Islet precursor cell (in vitro differentiated cells): ENCODE measurements at places on chromosomes 5 and 9.

DNA sequence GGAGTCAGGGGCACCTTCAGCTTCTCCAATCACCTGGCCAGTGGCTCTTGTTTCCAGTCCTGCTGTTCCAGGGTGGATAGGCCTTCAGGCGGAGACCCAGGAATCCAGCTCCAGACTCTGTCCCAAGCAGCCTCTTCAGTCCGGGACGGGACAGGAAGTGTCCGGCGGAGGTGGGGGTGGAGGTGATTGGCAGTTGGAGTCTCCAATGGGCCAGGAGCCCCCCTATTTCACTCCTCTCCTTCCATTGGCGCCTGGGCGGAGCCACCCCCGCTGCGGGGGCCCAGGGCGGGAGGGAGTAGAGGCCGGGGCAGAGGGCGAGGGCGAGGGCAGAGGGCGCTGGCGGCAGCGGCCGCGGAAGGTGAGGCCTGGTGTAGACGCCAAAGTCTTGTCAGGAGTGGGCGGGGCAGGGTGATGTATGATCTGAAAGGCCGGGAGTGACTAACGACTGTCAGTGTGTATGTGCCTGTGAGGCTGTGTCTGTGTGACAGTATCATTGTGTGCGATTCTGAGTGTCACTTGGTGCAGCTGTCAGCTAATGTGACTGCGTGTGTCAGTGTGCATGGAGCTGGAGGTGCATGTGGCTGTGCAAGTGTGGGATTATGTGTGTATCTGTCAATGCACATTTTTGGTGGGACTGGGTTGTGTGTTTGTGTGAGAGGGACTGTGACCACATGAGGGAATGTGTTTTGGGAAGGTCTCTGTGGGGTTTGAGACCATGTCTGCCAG lies at the start of gene IL11RA:
TSS of gene IL11RA (plus strand) at position 310 of the 726 bp plus-strand sequence. CDS start 3,033 bp downstream, outside the sequence.
- DNase-seq = peak; percentile 99

DNA sequence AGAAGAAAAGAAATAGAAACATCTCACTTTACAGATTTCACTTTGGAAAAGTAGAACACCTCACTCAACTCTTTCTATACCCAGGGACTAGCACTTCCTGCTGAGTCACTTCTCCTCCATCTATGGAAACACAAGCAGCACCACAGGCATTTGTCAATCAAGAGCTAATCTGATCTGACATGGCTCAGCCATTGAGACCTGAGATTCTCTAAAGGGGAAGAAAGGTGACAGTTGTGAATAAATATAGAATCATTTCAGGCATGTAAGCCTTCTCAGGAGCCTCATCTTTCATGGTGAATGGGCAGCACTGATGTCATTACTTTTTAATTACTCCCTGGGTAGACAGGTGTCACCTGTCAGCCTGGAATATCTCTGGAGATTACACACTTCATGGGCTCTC lies 559.8 kb downstream of the HINT1 start:
- DNase-seq = peak; percentile 52

DNA sequence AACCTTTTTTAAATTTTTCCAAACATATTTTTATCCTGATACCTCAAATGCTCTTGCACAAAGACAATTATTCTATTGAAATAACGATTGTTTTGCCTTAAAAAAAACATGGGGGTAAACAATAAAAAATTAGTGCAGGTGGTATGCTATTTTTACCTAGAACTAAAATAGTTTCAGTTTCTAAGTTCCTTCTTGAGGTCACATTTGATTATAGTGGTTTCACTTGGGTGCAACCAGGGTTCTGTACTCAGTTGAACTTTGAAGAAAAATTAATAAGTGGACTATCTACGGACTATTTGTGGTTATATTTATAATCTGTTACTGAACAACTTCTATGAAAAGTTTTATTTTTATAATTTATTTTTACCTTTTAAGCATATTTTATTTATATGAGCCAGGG lies 387.1 kb upstream of the IZUMO3 start:
- DNase-seq = no peak

DNA sequence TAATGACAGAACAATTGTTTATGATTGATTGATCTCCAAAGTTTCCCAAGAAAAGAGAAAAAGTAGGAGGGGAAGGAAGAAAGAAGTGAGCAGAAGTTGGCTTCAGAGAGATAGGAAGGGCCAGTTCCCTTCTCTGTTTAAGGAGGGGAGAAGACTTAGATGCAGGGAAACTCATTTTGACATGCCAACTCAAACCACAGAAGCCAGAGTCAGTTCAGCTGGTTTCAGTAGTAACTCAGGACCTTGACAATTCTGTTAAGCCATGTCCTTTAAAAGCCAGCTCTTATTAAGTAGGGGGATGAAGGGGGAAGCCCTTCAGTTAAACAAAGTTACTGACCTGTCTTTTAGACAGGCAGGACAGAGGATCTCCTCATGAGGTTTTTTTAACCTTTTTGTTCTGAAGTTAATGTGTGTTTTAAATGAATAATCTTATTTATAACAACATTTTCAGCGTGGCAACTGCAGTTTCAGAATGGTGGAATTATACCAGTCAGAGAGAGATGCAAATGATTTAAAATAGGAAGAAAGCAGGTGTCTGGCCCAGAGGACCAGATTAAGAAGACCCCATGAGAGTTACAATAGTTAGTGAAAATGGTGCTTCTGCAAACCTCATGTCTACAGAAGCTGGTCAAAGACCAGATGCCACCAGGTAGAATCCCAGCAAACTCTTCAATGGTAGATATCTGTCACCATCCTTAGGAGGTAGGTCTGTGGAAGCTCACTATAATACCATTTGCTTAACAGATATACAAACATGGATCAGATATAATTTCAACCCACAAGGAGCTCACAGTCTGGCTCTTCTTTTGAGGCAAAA lies 29.3 kb upstream of the ABL1 start:
- DNase-seq = no peak

DNA sequence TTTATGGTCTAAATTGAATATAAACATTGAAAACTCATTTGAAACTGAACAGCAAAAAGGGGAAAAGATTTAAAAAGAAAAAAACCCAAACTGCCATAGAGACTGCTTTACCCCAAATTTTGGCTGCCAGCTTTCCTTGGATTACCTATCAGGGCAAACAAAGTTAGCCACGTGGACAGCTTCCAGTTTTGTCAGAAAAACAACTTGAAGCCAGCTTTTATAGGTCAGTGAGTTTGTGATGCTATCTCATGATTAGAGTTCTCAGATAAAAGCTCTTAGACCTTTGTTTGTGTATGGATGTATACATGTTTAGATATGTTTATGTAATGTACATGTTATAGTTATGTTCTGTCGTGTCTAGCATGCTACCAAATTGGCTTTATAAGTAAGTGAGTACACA lies 16.1 kb downstream of the FBP2 start:
- DNase-seq = no peak

- peak; percentile 82 for DNase-seq
Measured at GRCh38 chr9:21031091-21031807, at the start of gene HACD4. HACD4 (minus strand) TSS chr9:21031640; CDS start chr9:21031590, 50 bp downstream.

DNA sequence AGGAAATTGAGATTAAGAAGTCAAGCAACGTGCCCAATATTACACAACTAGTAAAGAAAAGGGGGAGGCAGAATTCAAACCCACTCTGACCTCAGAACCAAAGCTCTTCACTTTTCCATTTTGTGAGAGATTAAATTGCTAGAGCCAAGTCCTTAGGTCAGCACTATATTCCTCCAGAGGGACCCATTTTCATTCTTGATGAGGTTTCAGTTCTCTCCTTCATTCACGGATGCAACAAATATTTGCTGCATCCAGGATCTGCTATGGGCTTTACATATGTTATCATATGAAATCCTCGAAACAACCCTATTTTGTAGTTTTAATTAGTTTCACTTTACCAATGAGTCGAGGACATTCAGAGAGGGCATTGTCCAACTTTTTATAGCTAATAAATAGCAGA lies 239.2 kb downstream of the EFNA5 start:
- no peak for DNase-seq

GRCh38 chr5:135219868-135220267 lies 179.2 kb downstream of the MACROH2A1 start:
- DNase-seq = no peak

DNA sequence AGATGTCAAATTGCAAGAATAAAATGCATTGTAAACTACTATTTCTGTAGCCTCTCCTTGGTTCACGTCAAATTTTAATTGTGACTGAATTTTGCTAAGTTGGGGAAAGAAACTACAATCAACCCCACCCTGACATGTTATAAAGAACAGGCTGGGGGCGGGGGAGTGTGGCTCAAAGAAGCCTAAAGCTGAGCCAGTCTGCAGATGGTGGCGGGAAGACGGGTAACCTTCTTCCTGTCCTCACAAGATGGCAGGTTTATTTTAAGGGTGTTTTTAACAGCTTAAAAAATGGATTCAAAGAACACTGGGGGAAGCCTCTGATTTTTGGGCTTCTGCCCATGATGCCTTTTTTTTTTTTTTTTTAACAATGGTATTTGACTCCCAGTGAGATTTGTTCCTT lies 68.5 kb upstream of the MELK start:
- no peak for DNase-seq

- DNase-seq = no peak
Measured at GRCh38 chr5:94908889-94909480, 290.5 kb downstream of the SLF1 start.

GRCh38 chr9:94287877-94288513 lies 28.9 kb downstream of the ZNF169 start:
- DNase-seq = no peak

GRCh38 chr9:15058236-15058635 lies 148.0 kb upstream of the FREM1 start:
- no peak for DNase-seq

GRCh38 chr5:56447232-56447631 lies 214.1 kb upstream of the ANKRD55 start:
- no peak for DNase-seq

- DNase-seq = no peak
Measured at GRCh38 chr5:111859031-111859430, 102.0 kb upstream of the NREP start.

DNA sequence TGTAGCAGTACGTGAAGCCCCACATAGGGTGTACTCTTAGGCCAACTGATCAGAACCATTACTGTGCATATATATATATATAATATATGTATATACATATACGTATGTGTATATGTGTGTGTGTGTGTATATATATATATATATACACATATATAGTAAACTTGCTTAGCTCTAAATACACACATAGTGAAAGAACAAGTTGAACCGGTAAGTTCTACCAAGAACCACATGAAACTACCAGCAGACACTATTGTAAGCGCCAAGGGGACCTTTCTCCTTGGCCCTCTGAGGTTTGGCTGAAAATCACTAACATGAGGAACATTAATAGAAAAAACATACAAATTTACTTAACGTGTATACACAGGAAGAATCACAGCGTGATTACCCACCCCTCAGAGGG lies 1.8 kb upstream of the TARS1 start:
- no peak for DNase-seq

GRCh38 chr5:40960037-40960436 lies 50.7 kb downstream of the C7 start:
- DNase-seq = no peak

- DNase-seq = no peak
Measured at GRCh38 chr5:150616506-150616905, 24.0 kb upstream of the SYNPO start.

- no peak for DNase-seq
Measured at GRCh38 chr9:70772601-70773000, 348.8 kb downstream of the TRPM3 start.
